Progenitor cell of endocrine pancreas (in vitro differentiated cells): ENCODE measurements at places on chromosomes 13 and 19.

GRCh38 chr13:59230484-59231264 is 933.1 kb downstream of the DIAPH3 start:
- H3K4me1 ChIP-seq, result peaks cover 1% of the 10 kb centered on the region
- peaks cover 4% of the 10 kb centered on the region for H3K27me3 ChIP-seq
- no peak for DNase-seq
- no peak overlapping the region for H3K27ac ChIP-seq
- H3K36me3 ChIP-seq, result no peaks in the 10 kb centered on the region

DNA sequence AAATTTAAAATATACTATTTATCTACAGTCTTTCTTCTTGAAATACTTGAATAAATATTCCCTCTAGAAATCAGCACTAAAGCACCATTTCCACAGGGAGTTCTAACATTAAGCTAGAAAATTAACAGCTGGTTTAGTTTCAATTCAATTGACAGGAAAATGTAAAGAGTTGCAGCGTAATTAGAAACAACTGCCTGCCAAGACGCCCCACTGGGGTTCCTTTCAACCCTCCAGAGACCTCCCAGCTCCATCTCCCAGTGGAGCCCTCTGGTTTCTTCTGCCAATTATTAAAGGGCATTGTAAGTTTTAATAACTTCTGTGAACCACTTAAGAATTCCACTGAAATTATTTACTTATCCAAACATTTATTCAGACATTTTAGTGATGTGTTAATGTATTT is 4.2 kb downstream of the GJA3 start:
- no peaks in the 10 kb centered on the region for H3K36me3 ChIP-seq
- no peak for DNase-seq
- H3K27ac ChIP-seq, result no peak overlapping the region
- H3K27me3 ChIP-seq, result peaks cover 49% of the 10 kb centered on the region
- H3K4me1 ChIP-seq, result peaks cover 5% of the 10 kb centered on the region
- no peak overlapping the region for H3K4me3 ChIP-seq

DNA sequence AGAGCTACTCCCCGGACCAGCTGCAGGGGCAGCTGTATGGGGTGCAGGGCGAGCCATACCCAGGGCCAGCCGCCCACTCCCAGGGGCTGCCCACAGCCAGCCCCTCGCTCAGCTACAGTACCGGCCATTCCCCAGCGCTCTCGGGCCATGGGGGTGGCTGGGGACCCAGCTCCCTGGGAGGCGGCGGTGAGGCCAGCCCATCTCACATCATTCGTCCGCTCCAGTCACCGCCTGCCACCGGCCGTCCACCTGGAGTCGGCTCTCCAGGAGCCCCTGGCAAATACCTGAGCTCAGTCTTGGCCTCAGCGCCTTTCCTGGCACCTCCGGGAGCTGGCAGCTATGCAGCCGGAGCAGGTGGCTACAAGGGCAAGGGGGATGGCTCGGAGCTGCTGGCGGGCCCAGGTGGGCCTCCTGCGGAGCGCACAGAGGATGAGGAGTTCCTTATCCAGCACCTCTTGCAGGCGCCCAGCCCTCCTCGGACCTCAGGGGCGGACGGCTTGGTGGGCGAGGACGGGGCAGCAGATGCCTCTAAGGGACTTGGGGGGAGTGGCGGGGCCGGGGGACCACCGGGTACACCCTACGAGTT is 4.9 kb downstream of the PRR12 start:
- DNase-seq, result no peak
- peaks cover 15% of the 10 kb centered on the region for H3K4me1 ChIP-seq
- H3K36me3 ChIP-seq, result peaks cover 15% of the 10 kb centered on the region

- no peak for DNase-seq
- peaks cover 17% of the 10 kb centered on the region for H3K4me1 ChIP-seq
These were observed 330.6 kb downstream of the ATP8A2 start for GRCh38 chr13:25702386-25702785.

DNA sequence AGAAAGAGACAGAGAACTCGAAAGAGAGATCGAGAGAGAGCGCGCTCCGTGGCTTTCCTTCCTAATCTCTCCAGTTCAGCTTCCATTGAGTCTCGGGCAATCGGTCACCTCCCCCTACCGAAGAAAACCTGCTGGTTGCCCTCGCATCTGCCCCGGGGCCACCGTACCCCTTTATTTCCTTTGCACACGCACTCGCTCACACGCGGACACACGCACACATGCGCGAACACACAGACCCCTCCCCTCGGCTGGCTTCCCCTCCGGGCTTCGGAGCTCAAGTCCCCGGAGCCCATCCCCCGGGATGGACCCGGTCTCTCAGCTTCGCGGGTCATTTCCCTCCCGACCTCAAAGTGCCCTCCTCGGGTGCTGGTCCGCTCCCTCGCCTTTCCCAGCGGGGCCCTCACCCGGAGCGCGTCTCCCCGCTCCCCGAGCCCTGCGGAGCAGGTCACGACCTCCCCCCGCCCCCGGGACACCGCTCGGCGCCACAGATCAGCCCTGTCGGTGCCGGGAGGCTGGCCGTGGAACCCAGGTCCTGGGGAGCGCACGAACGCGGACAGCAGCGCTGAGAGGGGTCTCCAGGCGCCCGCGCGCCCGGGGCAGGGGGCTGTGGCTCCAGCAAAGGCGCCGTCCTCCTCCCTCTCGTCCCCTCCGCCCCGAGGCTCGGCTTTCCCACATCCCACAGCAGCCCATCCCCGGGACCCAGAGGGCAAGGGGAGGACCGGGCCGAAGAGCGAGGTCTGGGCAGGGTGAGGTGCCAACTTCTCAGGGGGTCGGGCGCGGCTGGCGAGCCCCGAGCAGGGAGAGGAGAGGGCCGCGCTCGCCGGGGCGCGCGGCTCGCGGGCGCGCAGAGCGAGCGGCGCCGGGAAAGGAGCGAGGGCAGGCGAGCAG is 1.8 kb downstream of the DACH1 start:
- no peaks in the 10 kb centered on the region for H3K27me3 ChIP-seq
- no peaks in the 10 kb centered on the region for H3K36me3 ChIP-seq
- H3K4me3 ChIP-seq, result peak overlapping the region; percentile 95
- peaks cover 49% of the 10 kb centered on the region for H3K4me1 ChIP-seq
